Tibial nerve (tissue), 4 donors: ENCODE measurements at places on chromosomes 1 and 21. TPM values are rescaled to one million over a fixed set of nuclear protein-coding genes. Genes with fewer than 3 reads are reported as not detected.

- no peaks in the 10 kb centered on the region for H3K4me1 ChIP-seq
- no peaks in the 10 kb centered on the region for H3K36me3 ChIP-seq
- peak; percentile 37 for DNase-seq
- no peaks in the 10 kb centered on the region for H3K27me3 ChIP-seq
- H3K27ac ChIP-seq: peak overlapping the region; percentile 56
Measured at GRCh38 chr1:38138498-38139233, 92.1 kb upstream of the POU3F1 start.

DNA sequence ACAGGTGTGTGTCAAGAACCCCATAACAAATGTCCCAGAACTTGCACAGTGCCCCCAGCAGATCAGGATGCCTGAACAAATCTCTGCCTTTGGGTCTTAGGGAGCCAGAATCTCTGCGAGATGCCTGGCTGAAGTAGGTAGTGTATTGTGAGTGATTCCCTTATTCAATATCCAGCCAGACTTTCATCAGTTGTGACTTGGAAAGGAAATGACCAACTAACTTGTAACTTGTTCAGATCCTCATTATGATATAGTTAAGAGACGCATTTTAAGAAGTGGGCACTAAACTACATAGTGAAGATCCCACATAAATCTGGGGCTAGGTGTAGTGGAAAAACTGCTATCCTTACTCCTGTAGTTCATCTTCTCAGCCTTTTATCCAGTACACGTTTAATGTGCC lies 11.8 kb downstream of the OLIG2 start:
- DNase-seq: no peak
- no peak overlapping the region for H3K4me3 ChIP-seq
- no peaks in the 10 kb centered on the region for H3K36me3 ChIP-seq
- no peaks in the 10 kb centered on the region for H3K4me1 ChIP-seq

Gene SPRR4
- not detected for total RNA-seq

- no peaks in the 10 kb centered on the region for H3K27me3 ChIP-seq
- no peaks in the 10 kb centered on the region for H3K36me3 ChIP-seq
- H3K4me3 ChIP-seq: no peak overlapping the region
Measured at GRCh38 chr1:222167111-222167510, 380.8 kb downstream of the HHIPL2 start.

Gene ATP5PB
- 91.2 TPM for total RNA-seq
